Stimulated activated CD8-positive, alpha-beta memory T cell treated with anti-CD3 and anti-CD28 coated beads, Interleukin-4, amount 100 ng/mL, for 1 hour (primary cell): ENCODE measurements at places on chromosomes 7 and 10.

DNA sequence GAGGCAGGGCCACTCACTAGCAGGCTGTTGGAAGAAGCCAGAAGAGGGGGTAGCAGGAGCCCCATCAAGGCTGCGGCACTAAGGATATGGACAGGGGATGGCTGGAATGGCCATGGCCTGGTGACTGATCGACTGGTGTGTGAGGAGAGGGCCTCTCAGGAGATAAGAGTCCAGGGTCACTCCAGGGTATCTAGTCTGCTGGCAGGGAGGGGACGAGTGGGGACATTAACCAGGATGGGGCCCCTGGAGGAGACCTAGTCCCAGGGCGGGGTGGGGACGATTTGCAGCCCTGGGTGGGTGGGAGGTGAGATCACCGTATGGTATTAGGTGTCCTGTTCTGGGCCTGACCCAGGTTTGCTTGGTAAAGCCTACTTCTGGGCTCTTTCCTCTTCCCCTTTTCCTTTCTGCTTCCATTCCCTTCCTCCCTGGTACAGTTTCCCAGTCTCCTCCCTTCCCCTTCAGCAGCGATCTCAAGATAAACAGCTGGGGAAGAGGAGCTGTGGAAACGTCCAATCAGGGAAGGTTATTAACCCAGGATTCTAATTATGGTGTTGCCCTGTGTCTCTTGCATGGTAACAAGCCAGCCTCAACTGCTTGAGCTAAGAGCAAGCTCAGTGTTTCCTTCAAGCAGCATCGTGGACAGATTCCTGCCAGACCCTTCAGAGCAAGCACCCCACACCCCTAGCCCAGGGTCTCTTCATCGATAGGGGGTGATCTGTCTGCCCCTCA, 233.2 kb downstream of the RPS24 start:
- DNase-seq, result no peak

DNA sequence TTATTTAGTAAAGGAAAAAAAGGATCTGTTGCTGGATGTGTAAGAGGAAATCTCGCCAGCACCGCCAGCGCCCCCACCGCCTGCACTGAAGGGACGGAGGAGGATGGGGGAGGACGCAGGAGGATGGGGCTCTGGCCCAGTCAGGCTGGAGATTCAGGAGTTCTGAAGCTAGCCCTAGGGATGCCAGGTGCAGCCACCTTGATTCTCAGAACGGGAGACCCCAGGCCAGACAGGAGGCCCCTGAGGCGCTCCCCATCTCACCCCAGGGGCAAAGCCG, 1.3 kb downstream of the CAMK2B start:
- DNase-seq, result no peak

GRCh38 chr10:97097084-97097433, 88.7 kb downstream of the SLIT1 start:
- no peak for DNase-seq

- DNase-seq, result no peak
Observed at GRCh38 chr10:14749070-14749809, 25.5 kb downstream of the FAM107B start.

- DNase-seq, result no peak
Observed at GRCh38 chr10:128222332-128222849, 96.2 kb upstream of the MKI67 start.

GRCh38 chr7:64101943-64102655, 56.9 kb downstream of the ZNF727 start:
- no peak for DNase-seq

GRCh38 chr10:86387178-86387794, 20.7 kb upstream of the GRID1 start:
- DNase-seq, result no peak

GRCh38 chr7:93147363-93147762, 822 bp downstream of the SAMD9L start:
- DNase-seq, result peak; percentile 10

DNA sequence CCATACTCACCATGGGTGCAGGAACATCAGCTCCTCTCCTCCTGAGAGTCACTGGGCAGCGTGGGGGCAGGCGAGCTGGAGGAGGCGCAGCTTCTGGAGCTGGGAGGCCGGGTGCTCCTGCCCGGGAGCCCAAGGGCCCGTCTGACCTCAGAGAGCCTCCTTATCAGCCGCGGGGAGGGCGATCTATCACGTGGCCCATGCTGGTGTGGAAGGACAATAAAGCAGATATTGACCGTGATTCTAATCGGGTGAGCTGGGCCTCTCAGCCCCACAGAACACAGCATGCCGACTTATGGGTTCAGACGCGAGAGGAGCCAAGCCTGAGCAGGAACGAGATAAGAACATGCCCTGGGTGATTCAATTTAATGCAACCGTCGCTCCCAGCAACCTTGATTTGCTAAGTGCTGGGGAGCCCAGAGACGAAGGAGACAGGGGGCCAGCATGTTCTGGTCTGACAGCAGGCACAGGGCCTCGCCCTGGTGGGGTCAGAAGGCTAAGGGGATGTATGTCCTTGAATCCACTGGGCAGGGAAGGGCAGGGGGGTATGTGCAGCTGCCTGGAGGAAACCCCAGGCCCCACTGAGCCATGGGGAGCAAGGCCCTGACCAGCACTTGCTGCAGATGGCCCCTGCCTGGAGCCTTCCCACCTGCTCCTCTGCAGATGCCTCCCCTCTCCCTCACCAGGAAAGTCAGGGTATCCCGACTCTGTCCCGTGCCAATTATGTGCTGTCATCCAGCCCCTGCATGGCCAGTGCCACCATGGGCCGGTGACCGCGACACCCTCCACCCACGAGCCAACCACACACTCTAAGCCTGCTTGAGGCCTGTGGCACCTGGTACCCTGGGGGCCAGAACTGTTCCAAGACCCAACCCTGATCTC, 95.3 kb upstream of the RET start:
- DNase-seq, result no peak

DNA sequence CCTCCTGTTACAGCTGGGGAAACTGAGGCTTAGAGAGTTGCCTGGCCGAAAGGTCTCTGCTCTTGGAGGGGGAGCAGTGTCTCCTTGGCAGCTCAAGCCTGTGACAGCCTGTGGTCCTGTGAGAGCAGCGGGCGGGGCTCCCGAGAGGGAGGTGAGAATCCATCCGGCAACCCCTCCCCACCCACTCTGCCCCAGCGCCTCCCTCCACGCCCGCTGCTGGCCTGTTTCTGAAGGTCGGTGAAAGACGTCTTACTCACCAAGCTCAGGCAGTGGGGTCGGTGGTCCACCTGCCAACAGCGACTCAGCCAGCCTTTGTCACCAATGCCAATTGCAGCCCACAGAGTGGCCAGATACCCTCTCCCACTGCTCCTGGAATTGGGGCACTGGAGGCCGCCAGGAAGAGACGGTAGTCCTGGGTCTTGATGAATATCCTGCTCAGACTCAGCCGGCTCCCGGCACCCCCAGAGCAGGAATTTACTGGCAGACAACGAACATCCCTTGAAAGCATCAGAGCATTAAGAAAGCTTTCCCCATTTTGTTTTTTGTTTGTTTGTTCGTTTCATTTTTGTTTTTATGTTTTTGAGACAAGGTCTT, 7.4 kb upstream of the TTYH3 start:
- no peak for DNase-seq

DNA sequence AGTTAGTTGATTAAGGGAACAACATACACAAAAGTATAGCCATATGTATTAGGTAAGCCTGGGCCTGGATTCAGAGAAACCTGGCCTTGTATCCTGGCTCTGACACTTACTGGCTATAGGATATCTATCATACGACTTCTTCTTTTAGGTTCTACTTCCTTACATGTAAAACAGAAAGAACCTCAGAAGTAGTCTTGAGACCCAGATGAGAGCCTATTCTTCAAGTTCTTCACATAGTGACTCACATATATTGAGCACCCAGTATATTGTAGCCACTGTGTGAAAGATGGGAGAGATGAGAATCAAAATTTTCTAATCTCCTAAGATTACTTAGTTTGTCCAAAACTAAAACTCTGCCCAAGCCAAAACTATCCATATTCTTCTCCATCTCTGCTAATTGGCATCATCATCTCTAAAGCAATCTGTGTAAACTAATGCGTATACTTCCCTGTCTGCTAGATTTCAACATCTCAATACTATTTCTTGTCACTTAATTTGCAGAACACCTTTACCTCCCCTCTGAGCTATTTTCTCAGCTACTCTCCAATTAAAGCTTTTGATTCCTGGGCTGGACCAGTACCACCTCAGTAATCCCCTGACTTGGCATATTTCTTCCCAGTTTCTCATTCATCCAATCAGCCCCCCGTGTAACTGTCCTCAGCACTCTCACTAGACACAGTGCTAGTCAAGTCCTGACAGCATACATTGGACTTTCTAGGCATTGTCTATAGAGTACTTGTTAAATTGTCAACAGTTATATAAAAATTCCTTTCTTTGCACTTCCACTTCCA, 53.5 kb upstream of the MET start:
- no peak for DNase-seq

DNA sequence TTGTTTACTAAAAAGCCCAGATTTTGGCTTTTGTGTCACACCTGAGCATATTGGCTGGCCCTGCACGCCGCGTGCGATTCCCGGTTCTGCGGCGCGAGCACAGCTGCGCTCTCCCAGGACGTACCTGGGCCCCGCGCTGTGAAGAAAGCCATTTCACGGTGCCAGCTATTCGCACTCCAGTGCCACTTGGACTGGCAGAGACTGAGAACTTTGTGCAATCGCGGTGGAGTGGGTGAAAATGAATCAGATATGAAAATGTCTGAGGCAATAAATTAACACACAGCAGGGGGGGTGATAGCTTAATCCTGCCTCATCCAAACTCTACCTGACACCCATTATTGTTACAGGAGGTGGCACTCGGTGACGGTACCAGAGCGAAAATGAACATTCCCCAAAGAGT, 330.1 kb upstream of the MGMT start:
- no peak for DNase-seq

DNA sequence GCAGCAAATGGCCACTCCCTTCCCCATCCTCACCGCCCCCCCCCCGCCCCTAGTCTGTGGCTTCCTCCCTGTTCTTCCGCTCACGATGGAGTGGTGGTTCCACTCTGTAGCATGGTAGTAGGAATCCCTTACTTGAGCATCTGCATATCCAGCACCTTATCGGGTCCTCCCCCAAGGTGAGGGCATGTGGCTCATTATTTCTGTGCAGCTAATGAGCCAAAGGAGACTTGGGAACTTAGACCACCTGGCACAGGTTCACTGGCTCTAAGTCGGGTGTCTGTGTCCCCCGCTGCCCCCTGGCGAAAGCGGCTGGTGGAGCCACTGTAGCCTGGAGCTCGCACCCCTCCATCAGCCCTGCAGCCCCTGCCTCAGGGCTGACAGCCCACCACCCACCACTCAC, 22.8 kb upstream of the GPR26 start:
- DNase-seq, result no peak

DNA sequence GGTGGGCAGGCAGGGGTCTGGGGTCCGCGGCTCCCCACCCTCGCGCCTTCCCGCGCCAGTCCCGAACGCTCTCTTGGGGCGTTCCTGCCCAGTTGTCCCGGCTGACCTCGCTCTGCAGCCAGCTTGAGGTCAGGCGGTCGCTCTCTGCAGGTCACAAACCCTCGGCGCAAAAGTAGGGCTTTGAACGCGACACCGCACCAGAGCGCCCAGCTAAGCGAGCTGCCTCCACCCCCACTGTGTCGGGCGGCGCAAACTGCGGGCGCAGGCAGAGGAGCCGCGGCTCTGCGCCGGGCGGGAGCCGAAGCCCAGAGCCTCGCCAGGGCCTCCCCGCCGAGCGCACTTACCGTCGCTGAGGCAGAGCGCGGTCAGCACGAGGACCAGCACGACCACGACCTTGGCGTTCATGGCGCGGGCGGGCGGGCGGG, 284 bp downstream of the CXCL12 start:
- DNase-seq, result no peak

DNA sequence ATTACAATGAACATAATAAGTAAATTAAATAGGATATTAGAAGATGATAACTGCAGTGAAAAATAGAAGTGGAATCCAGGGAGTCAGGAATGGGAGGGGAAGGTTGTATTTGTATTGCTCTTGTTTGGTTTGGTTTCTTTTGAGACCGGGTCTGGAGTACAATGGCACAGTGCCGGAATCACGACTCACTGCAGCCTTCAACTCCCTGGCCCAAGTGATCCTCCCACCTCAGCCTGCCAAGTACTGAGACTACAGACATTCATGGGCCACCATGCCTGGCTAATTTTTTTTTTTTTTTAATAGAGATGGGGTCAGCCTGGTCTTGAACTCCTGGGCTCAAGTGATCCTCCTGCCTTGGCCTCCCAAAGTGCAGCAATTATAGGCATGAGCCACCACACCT, 59.9 kb upstream of the LRRC4 start:
- DNase-seq, result no peak

DNA sequence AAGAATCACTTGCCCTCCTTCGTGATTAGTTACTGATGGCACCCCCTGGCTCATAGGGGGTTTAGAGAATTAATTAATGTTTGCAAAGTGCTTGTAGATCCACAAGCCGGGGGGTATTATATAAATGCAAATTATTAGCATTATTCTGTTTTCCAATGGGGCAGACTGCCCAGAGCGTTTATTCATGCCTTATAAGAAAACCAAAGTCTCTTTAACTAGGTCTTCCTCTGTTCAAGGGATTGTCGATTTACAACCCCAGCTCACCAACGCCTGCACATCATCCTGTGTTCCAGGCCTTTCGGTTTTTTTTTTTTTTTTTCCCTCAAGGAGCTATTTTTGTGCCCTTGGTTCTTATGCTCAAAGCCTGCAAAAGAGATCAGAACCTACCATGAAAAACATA, 630.7 kb downstream of the PARD3 start:
- DNase-seq, result no peak

GRCh38 chr10:12588091-12588860, 238.9 kb downstream of the CAMK1D start:
- no peak for DNase-seq

DNA sequence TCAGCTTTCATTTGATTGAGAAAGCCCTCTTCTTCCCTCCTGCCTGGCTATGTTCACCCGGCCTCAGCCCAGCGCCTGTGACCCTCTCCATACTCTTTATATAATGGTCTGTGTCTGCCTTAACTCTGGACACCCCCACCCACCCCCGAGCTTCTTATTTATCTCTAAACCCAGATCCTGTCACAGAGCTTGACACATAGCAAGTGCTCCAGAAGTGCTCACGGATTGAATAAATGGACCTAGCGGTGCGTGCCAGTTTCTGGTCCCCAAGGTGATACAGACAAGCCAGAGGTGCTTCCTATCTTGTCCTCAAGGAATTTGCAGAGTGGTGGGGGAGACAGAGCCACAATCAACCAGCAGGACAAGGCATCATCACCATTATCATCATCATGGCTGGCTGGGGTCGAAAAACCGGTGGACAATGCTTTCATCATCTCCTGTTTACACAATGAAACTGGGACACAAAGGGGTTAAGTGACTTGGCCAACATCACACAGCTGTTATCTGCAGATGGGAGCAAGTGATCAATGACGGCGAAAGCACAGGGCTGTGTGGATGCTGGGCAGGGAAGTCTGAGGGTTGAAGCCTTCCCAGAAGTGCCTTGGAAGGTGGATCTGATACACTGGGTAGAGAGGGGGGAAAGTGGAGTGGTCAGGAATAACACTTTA, 2.2 kb upstream of the LOXL4 start:
- DNase-seq, result no peak

- DNase-seq, result no peak
Observed at GRCh38 chr10:48466611-48467240, 138.1 kb downstream of the ARHGAP22 start.
